ENCODE measurements at places on chromosomes 11 and 22.

DNA sequence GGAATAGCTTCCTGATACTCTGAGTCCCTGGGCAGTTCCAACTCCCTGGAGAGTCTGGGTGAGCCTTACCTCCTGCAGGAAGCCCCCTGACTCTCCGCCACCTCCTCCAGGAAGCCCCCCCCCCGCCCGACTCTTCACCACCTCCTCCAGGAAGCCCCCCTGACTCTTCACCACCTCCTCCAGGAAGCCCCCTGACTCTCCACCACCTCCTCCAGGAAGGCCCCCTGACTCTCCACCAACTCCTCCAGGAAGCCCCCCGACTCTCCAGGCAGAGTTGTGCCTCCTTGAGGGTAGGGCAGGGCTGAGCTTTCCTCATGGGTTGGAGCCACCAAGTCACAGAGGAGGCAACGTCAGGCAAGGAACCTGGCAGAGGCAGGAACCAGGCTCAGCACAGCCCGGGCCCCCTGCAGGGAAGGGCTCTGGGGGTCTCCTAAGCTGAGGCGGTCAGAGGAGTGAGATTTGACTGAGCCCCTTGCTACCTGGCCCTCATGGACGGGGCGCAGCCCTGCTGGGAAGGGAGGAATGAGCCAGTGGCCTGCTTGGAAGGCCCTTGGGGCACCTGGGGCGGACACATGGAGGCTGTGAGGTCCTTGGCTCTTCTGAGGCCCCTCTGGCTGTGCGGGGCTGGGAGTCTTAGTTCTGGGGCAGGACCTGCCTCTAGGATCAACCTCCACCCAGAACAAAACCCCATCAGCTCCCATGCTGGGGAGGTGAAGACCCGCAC, 18.1 kb downstream of the MRGPRG start:
- no peak for DNase-seq

DNA sequence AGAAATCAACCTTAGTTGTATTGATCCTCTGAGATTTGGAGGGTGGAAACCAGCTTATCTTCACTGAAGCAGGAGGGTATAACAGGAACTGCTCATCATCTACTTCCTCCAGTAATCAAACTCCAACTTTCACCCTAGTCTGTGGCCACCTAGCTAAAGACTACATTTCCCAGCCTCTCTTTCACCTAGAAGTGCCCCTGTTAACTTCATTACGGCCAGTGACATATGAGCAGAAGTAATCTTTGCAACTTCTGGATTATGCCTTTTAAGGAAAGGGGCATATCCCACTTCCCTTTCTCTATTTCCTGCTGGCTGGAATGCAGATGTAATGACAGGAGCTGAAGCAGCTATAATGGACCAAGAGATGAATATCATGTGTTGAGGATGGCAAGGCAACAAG, 7.6 kb upstream of the VPS37C start:
- DNase-seq = no peak

- no peak for DNase-seq
Observed at GRCh38 chr11:112172362-112172994, 2.8 kb upstream of the BCO2 start.

GRCh38 chr11:26442131-26442530, 110.2 kb downstream of the ANO3 start:
- DNase-seq = no peak

DNA sequence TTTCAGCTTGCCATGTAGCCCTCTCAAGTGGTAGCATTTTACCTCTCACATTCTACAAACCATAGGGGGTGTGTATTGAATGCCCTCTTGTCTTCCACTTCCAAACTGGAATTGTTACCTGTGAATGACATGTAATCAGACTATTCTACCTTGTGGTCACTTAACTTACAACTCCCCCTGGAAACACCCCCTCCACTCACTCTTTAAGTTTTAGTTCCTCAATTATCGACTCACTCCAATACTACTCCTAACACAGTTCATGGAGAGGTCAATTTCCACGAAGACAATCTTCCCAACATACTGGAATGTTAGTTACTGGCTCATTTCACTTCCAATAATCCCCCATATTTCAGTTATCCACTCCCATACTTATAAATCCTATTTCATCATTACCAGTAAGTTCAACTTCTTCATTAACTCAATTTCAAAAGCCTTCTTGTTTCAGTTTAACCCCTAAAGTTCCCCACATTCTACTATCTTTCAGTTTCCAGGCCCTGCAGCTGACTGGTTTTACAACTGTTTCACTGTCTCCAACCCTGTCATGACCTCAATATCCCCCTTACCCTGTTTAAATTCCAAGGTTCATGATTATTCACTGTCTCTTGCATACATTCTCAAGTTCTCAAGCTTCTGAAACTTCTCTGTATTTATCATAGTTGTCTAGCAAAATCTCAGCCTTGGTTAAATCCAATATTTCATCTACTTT, 92.5 kb downstream of the C11orf87 start:
- DNase-seq = no peak

GRCh38 chr11:60158636-60159035, 24.2 kb downstream of the MS4A6A start:
- DNase-seq = no peak

DNA sequence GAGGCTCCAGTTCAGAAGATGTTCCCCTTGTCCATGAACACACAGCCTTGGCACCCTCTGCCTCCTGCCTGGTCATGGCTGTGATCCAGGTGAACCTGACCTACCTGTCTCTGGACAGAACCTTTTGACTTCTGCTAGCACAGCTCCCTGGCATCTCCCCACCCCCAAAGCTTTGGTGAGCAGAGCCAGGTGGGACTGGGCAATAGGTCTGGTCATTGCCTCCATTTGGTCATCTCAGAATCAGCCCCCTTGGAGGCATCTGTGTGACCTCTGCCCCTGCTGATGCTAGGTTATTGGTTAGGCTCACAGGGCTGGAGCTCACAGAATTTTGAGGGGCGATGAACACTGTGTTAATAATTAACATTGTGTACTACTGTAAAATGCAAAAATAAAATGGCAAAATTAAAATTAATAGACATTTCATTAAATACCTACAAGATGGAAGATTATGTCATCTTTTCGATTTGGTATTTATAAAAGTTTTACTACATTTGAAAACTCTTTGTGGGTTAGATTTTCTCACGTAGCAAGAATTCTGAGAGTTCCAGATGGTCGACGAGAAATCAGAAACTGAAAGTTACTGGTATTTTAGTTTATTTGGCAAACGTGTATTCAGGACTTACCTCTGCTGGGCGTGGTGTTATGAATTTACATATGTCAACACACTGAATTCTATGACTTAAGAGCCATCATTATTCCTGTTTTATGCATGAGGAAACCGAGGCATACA, 8.3 kb upstream of the KIAA0930 start:
- DNase-seq = no peak

GRCh38 chr11:133168016-133168415, 364.3 kb downstream of the OPCML start:
- no peak for DNase-seq

Data from activated T-cell treated with anti-CD3 and anti-CD28 coated beads, Interleukin-2, amount 50 U/mL, for 24 hours (primary cell).